ENCODE measurements at places on chromosomes 4 and X.

- DNase-seq: no peak
Measured at GRCh38 chr4:3010577-3010976, 47.2 kb downstream of the GRK4 start.

- DNase-seq: no peak
Measured at GRCh38 chrX:120207009-120207605, 43.5 kb upstream of the ZBTB33 start.

GRCh38 chrX:69144838-69145680 lies 20.2 kb downstream of the PJA1 start:
- no peak for DNase-seq

GRCh38 chrX:40054793-40055192 lies 43.0 kb downstream of the BCOR start:
- DNase-seq: no peak

- no peak for DNase-seq
Measured at GRCh38 chr4:71241501-71242288, 97.1 kb upstream of the SLC4A4 start.

DNA sequence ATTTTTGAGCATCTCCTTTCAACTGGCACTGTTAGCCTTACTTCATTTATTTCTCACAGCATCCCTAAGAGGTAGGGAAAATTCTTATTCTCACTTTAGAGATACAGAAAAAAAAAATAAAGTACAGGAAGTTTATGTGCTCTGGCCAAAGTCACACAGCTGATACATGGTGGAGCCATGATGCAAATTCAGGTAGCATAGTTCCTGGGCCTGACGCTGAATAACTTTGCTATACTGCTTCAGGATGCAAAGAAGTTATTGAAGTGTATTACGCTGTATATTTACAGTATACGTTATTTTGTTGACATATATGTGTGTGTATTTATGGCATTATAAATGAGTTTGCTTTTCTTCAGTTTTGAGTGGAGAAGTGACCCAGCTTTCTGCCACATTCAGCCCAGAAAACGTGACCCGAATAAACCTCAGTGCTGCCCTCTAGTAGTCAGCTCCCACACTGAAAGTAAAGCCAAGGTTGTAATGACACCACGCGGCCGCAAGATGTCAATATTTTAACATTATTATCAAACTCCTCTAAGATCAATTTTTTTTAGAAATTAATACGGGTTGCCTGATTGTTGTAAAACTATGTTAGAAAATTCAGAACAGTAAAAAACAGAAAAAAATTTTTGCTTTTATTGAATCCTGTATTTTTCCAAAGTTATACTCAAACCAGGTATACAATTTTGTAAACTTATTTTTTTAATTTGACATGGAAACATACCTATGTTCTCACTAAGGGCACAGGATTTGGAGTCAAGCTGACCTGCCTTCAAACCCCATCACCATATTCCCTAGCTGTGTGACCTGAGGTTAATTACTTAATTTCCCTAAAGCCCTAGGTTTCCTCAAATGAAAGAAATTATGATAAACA lies 3.8 kb upstream of the GUCY2F start:
- peak; percentile 21 for DNase-seq

DNA sequence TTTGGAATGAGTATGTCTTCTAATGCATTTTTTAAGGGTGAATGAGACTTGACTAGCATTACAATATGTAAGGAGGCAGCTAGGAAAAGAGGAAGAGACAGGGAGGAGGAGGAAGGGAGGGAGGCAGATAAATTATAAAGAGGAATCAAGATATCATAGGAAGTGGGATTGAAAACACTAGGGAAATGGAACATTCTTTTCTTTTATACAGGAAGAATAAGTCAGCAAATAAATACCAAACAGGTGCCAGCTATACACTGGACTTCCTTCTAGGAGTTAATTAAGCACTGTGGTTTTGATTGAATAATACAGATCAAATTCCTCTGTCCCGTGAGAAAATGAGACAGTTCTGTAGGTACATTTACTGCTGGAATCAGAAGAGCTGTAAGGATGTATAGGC lies 78.6 kb downstream of the PACRGL start:
- no peak for DNase-seq

DNA sequence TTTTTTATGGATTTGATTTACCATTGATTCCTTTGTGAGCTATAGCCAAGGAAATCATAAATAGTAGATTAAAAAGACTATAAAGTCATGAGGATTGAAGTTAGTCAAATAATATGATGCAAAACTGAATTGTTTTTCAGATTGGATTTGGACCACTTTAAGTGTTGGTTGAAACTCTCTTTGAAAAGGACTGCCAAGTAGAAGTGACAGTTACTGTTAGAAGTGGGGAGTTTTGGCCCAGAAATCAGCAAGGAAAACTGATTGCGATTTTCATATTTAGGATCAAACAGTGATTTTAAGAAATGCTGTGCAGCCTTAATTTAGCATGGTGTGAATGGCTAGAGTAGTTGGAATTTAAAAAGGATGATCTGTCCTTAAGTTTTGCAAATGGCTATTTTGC lies 4.9 kb downstream of the ADGRL3 start:
- no peak for DNase-seq

DNA sequence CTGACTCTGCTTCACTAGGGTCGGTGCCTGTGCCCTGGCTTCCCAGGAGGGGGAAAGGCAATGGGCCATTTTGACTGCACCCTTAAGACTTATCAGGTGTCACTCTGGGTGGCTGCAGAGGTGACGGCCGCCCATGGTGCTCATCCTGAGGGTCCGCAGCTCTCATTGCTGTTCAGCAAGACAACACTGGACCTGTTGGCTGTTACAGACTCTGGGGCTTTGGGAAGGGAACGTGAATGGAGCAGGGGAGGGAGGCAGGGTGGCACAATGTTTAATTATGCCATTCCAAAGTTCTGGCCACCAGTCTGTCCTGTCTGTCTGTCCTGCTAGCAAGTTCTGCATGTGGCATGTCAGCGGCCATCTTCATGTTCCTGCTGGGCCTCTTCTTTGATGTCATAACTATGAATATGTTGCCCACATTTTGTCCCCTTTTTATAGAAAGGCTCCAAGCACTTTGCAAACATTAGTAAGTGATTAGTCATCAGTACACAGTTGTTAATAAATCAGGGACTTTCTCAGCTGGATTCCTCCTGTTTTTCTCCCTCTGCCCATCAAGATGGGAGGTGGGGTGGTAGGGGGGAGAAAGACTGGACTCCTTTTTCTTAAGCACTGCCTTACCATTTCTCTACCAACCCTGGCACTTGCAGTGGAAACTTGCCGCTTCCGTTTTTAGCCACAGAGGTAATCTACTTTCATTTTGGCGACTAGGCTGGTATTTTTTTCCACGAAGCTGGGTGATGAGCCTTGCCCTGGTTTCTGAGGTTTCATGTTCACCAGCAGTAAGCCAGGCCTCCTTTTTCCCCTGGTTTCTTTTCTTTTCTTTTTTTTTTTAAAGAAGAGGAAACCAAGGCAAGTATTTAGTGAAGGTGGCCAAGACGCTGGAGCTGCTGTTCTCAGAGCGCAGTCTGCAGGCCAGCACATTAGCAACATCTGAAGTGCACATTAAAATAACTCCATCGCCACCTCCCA lies 88.6 kb upstream of the TRIM2 start:
- no peak for DNase-seq
